MM.1S (cell line): ENCODE measurements at places on chromosomes 12 and 14.

GRCh38 chr14:50447461-50447860, 50.8 kb upstream of the CDKL1 start:
- DNase-seq: no peak

DNA sequence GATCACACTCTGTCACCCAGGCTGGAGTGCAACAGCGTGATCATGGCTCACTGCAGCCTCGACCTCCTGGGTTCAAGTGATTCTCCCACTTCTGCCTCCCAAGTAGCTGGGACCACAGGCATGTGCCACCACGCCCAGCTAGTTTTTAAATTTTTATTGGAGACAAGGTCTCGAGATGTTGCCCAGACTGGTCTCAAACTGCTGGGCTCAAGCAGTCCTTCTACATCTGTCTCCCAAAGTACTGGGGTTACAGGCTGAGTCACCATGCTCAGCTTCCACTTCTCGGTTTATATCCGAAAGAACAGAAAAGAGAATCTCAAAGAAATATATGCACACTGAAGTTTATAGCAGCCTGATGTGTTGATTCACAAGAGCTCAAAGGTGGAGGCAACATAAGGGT, 107.5 kb downstream of the SCARB1 start:
- no peak for DNase-seq

DNA sequence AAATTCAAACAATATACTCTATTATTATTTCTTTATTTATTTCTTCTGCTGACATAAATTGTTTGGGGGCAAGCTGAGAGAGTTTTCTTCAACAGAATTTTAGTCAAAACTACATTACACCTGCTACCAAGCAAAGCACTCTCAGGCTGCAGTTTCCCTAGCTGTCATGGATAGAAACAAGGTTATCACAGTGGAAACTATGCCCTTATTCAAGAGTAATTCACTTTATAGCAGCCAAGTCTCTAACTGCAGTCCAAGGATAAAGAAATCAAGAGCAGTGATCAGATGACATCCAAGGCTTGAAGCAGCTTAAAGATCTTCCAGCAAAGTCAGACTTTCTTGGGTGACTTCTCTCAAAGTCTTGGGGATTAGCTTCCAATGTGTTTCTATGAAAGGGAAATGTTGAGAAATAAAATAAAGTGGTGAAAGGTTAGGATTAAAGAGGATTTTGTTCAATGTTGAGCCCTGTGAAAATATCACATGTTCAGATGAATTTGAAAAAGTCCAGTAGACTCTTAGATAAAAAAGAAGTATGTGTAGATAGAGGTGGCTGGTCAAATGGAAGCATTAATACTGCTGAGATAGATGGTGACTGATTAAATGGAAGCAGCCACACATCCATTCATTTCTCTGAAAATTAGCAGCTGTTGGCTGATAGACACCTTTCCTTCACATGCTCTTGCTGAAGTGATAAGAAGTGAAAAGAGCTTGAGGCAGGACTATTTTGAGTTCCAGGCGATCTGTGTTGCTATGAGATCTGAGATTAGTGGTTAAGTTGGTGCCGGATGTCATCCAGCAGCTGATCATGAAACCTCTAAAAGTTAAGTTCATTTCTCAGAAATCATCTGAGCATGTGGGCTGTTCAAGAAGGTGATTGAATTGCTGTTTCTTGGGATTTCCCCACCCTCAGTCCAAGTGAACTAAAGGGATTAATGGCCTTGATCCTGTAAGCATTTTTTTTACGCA, 257.8 kb upstream of the BTG1 start:
- DNase-seq: peak; percentile 97

GRCh38 chr14:73153272-73153671, 17.0 kb downstream of the PSEN1 start:
- no peak for DNase-seq

GRCh38 chr12:52874573-52875435, 26.0 kb upstream of the KRT78 start:
- no peak for DNase-seq

DNA sequence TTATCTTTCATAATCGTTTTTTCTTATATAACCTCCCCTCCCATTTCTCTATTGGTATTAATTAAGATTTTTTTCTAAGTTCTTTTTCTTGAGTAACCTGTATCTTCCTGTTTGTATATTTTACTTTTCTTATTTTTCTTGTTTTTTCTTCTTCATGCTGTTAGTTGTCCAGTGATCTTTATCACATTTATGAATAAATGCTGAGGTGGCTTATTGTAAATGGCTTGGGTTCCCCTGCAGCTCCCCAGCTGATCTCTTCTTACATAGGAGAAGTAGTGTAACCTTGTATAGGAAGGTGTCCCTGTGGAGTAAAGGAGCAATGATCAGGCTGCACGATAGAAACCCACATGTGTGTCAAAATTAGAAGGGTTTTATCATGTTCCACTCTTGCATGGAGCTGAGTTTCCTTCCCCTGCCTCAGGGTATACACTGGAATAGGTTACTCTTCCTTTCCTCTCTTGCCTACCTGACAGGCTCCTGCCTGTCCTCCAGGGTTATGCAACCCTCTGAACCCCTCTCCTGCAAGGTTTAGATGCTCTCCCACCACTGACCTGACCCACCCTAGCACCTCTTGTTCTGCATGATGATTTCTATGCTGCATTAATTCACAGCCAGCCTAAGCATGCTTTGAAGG, 334.8 kb upstream of the RGS6 start:
- no peak for DNase-seq

DNA sequence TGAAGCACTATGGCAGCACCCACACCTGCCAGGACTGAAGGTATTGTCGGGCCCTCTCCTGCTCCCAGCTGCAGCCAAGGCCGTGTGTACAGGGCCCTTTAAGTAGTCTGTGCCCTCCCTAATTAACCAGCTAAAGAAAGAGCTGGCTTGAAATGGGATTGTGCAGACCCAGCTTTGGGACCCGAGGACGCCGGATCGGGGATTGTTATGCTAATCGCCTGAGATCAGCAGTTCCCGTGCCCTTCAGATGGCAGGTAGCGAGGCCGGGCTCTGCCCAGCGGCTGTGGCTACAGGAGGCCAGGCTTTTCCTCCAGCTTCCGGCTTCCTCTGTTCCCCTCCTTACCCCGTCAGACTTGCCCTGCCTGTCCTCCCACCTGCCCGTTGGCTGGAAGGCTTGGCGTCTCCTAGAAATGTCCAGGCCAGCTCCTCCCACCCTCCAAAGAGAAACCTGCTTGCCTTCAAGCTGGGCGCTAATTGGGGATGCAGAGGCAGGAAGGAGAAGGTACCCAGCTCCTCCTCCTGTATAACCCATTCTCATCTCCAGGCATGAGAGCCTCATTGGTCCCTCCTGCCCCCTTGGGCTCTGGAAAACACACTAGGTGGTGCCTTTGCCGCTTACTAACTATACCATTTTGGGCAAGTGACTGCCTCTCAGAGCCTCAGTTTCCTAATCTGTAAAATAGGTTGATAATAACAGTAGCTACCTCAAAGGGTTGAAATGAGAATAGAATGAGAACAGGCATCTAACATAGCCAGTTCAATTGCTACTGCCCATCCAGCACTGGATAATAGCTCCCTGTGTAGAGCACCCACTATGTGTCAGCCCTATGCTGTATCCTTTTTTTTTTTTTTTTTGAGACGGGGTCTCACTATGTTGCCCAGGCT, 25.8 kb upstream of the MSI1 start:
- DNase-seq: no peak

- no peak for DNase-seq
Observed at GRCh38 chr14:56794088-56794556, 16.2 kb downstream of the OTX2 start.

GRCh38 chr12:92362785-92363184, 217.1 kb upstream of the BTG1 start:
- DNase-seq: peak; percentile 89

- no peak for DNase-seq
Observed at GRCh38 chr12:31388713-31389112, 62.8 kb upstream of the SINHCAF start.

- no peak for DNase-seq
Observed at GRCh38 chr12:120956579-120957300, 21.6 kb upstream of the HNF1A start.

GRCh38 chr12:22856178-22856577, 231.2 kb downstream of the ETNK1 start:
- peak; percentile 34 for DNase-seq

GRCh38 chr12:106955377-106956047, at the start of gene TMEM263:
TSS of gene TMEM263 (plus strand) at chr12:106955907. CDS start at chr12:106967117, 11,210 bp downstream.
- peak; percentile 87 for DNase-seq

DNA sequence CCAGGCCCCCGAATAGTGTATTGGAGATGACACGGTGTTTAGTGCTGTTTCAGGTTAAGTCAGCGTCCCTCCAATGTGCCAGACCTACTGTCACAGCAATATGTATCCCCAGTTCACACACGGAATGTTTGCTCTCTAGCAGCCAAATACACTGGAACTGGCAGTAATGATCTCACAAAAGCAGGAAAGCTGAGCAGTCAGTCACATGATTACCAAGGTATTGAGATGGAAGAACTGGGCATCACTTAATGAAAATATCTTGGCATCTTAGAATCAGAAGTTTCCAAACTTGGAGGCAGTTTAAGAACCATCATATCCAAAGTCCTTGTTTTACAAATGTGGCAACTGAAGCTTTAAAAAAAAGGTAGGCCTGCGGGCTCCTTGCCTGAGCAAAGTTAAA, 23.3 kb downstream of the NINJ2 start:
- no peak for DNase-seq

DNA sequence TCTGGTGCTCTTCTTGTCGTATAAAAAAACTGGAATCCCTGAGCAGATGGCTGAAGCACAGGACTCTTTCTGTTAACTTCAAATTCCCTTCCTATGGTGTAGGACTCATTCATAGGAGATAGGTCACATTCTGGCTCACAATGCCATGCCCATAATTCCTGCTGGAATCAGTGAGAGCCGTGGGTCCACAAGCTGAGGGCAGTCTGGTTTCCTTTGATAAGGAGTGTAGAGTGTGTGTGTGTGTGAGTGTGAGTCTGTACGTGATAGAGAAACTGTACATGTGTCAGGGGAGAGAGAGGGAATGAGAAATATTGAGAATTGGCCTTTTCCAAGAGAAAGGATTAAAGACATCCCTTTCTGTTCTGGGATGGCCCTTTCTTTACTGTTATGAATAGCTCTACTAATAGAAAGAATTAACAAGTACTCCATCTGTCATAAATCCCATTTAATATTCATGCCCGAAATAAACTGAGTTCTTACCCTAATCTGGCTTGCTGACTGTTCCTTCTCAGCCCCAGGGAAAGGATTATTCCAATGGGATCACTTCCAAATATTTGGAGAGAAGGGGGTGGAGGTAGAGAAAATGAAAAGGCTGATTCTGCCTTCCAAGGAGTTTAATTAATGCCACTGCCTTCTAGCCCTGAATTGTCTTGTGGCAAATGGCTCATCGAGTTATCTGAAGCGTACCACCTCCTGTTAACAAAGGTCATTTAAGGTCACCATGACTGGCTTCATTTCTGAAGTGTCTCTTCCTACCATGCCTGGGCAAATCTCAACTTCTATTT, 79.0 kb downstream of the TMX1 start:
- no peak for DNase-seq

- DNase-seq: no peak
Observed at GRCh38 chr12:120693848-120694247, 6.9 kb downstream of the MLEC start.

GRCh38 chr12:110307372-110307771, 26.3 kb downstream of the ATP2A2 start:
- no peak for DNase-seq

DNA sequence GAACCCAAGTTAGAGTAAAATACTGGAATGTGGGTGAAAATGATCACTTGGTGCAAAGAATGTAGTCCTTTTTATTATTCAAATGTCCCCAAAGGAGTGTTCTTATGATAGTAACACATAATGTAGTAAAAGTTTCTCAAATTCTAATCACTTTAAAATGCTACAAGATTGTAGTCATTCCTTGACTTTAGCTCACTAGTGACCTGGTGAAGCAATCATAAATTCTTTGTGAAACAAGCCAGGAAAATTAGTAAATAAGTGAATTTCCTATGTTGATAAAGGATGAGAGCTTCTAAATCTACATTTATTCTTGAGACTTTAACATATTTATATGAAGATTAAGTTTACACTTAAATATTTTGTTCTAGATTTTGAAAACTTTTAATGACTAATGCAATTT, 30.7 kb upstream of the SLC17A8 start:
- no peak for DNase-seq

GRCh38 chr14:89243741-89244140, 173.3 kb downstream of the FOXN3 start:
- no peak for DNase-seq

DNA sequence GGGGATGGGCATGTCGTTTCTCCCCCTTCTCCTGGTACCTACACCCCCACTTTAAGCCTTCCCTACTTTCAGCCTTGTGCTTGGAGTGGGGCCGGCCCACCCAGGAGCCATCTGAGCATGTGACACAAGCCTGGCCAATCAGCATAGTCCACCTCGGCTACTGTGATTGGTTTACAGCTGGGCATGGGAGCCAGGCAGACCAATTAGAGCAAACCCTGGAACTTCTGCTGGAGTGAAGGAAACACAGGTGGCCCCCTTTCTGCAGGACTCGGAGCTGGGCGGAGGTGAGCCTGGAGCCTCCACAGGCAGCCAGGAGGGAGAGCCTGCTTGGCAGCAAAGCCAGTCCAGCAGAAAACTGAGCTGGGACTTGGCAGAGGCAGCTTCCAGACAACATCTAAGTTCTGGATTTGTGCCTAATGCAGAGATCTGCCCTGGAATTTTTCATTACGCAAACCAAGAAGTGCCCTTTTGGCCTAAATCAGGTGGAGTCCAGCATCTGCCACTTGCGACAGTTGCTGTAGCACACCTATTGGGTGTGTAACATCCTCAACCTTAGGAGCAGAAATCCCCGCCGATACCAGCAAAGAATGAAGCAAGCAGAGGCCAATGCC, 59.5 kb downstream of the SCARB1 start:
- DNase-seq: no peak
